Natural killer cell treated with Interleukin-12 subunit alpha and Interleukin-12 subunit beta and Interleukin-15 and Interleukin-18, amount 100 ng/mL, for 72 hours (primary cell): ENCODE measurements at places on chromosomes 5 and 9. TPM values are rescaled to one million over a fixed set of nuclear protein-coding genes. Genes with fewer than 3 reads are reported as not detected.

DNA sequence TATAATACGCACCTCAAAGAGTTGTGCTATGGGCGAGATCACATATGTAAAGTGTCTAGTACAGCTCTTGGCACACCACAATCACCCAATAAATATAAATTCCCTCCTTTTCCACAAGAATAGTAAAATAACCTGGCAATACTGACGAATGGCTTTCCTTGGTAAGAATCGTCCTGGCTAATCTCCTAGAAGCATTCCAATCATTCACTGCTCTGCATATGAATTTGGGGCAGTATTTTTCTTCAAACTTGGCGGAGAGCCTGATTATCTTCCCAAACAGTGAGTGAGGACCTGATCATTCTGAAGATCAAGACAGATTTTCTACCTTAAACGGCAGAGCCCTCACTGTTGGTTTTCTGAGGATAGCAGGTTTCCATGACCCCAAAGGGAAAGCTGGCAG lies 96.0 kb downstream of the TMEM215 start:
- no peak overlapping the region for H3K27ac ChIP-seq
- H3K27me3 ChIP-seq: no peaks in the 10 kb centered on the region
- no peak for DNase-seq
- no peaks in the 10 kb centered on the region for H3K36me3 ChIP-seq

DNA sequence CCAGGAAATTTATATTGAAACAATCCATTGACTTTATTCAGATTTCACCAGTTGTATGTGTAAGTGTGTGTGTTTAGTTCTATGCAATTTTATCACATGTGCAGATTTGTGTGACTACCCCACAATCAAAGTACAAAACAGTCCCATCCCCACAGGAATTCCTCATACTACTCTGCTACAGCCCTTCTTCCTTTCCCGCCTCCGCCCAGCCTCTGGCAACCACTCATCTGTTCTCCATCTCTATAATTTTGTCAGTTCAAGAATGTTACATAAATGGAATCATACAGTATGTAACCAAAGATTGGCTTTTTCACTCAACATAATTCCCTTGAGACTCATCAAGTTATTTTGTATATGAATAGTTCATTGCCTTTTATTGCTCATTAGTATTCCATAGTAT lies 289.1 kb downstream of the GADD45G start:
- H3K27me3 ChIP-seq: peaks cover 36% of the 10 kb centered on the region
- H3K27ac ChIP-seq: no peak overlapping the region
- no peaks in the 10 kb centered on the region for H3K36me3 ChIP-seq
- peaks cover 5% of the 10 kb centered on the region for H3K4me1 ChIP-seq

DNA sequence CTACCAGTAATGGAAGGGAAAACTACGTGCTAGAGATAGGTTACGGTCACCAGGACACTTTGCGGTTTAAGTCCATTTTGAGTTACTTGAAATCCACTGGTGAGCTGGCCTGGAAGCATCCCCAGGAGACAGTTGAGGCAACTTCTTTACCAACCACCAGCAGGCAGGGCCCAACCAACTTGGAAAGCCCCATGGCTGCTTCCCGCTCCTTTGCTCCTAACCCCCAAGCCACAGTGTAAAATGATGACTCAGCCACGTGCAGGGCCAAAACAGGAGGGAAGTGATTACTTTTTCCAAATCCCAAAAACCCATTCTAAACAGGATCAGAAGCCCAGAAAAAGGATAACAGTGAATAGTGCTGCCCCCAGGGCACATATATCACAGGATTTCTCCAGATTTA lies 87.4 kb downstream of the PAX5 start:
- H3K27me3 ChIP-seq: peaks cover 15% of the 10 kb centered on the region
- no peak for DNase-seq
- no peaks in the 10 kb centered on the region for H3K4me1 ChIP-seq
- H3K27ac ChIP-seq: no peak overlapping the region

- no peak overlapping the region for H3K27ac ChIP-seq
- DNase-seq: no peak
Measured at GRCh38 chr9:134367791-134368490, 41.7 kb downstream of the RXRA start.

DNA sequence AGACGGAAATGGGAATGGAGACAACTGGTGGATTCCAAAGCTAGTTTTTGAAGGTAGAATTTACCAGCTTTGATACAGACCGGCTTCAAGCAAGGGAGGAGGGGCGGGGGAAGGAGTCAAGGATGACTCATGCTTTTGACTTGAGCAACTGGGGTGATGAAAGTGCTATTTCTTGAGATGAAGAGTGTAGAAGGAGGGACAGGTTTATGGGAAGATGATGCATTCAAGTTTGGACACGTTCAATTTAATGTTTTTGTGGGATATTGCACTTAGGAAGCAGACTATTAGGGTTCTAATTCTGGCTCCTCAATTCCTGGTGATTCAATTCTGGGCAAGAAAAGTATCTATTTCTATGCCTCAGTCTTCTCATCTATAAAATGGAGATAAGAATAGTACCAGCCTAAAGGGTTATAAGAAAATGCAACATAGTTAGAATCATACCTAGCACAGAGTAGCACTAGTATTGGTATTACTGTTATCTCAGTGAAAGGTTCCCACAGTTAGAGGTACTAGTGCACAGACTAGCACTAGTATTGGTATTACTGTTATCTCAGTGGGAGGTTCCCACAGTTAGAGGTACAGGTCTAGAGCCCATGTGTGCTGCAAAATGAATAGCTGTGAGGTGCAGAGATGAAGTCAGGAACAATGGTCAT lies 4.6 kb downstream of the NIPAL4 start:
- peak overlapping the region; percentile 68 for H3K4me3 ChIP-seq
- peak; percentile 77 for DNase-seq
- peak overlapping the region; percentile 86 for H3K27ac ChIP-seq
- H3K36me3 ChIP-seq: no peaks in the 10 kb centered on the region
- peaks cover 18% of the 10 kb centered on the region for H3K27me3 ChIP-seq

GRCh38 chr5:181059297-181060230 lies 19.5 kb downstream of the BTNL9 start:
- H3K4me1 ChIP-seq: peaks cover 3% of the 10 kb centered on the region
- DNase-seq: no peak
- no peaks in the 10 kb centered on the region for H3K36me3 ChIP-seq
- no peak overlapping the region for H3K4me3 ChIP-seq
- no peak overlapping the region for H3K27ac ChIP-seq
- peaks cover 60% of the 10 kb centered on the region for H3K27me3 ChIP-seq

- no peaks in the 10 kb centered on the region for H3K27me3 ChIP-seq
- peaks cover 9% of the 10 kb centered on the region for H3K36me3 ChIP-seq
- H3K4me1 ChIP-seq: peaks cover 26% of the 10 kb centered on the region
- DNase-seq: no peak
- no peak overlapping the region for H3K27ac ChIP-seq
Measured at GRCh38 chr9:94805051-94805489, 78.6 kb downstream of the AOPEP start.

DNA sequence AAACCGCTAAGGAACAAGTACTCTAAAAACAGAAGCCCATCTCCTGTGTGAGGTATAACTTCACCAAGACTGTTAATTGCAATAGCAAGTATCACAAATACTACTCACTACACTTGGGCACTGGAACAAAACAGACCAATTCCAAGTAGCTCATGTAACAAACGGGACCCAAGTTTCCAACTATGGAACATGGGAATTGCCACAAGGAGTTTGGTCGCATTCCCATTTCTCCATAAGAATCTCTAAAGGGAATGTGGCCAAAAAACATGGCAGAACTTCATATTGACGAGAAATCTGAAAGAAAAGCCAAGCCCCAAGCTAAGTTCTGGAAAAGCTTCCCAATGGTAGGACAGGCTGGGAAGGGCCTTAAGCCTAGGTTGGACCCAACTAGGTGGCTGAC lies 162.5 kb downstream of the MAPKAP1 start:
- no peak overlapping the region for H3K4me3 ChIP-seq
- DNase-seq: no peak
- no peaks in the 10 kb centered on the region for H3K27me3 ChIP-seq

- no peaks in the 10 kb centered on the region for H3K4me1 ChIP-seq
- DNase-seq: no peak
- no peak overlapping the region for H3K4me3 ChIP-seq
- H3K36me3 ChIP-seq: no peaks in the 10 kb centered on the region
Measured at GRCh38 chr9:33791117-33791516, 4.2 kb upstream of the PRSS3 start.

GRCh38 chr5:110439296-110439695 lies 287.2 kb downstream of the TMEM232 start:
- DNase-seq: no peak
- no peaks in the 10 kb centered on the region for H3K4me1 ChIP-seq
- H3K27ac ChIP-seq: no peak overlapping the region
- H3K27me3 ChIP-seq: no peaks in the 10 kb centered on the region
- H3K4me3 ChIP-seq: no peak overlapping the region

GRCh38 chr5:107134931-107135330 lies 535.8 kb downstream of the EFNA5 start:
- H3K4me3 ChIP-seq: no peak overlapping the region
- peaks cover 13% of the 10 kb centered on the region for H3K27me3 ChIP-seq
- H3K36me3 ChIP-seq: peaks cover 8% of the 10 kb centered on the region
- no peaks in the 10 kb centered on the region for H3K4me1 ChIP-seq

GRCh38 chr9:94778013-94778412 lies 51.5 kb downstream of the AOPEP start:
- DNase-seq: no peak
- no peak overlapping the region for H3K27ac ChIP-seq
- H3K27me3 ChIP-seq: no peaks in the 10 kb centered on the region
- H3K36me3 ChIP-seq: peaks cover 5% of the 10 kb centered on the region
- H3K4me3 ChIP-seq: no peak overlapping the region

- H3K36me3 ChIP-seq: peaks cover 17% of the 10 kb centered on the region
- no peaks in the 10 kb centered on the region for H3K27me3 ChIP-seq
- peak overlapping the region; percentile 85 for H3K27ac ChIP-seq
- peak overlapping the region; percentile 81 for H3K4me3 ChIP-seq
- H3K4me1 ChIP-seq: peaks cover 60% of the 10 kb centered on the region
Measured at GRCh38 chr5:154446195-154447088, 645 bp downstream of the SAP30L start.

- no peak overlapping the region for H3K4me3 ChIP-seq
- peaks cover 14% of the 10 kb centered on the region for H3K27me3 ChIP-seq
Measured at GRCh38 chr9:77163884-77164283, 13.4 kb upstream of the VPS13A start.

DNA sequence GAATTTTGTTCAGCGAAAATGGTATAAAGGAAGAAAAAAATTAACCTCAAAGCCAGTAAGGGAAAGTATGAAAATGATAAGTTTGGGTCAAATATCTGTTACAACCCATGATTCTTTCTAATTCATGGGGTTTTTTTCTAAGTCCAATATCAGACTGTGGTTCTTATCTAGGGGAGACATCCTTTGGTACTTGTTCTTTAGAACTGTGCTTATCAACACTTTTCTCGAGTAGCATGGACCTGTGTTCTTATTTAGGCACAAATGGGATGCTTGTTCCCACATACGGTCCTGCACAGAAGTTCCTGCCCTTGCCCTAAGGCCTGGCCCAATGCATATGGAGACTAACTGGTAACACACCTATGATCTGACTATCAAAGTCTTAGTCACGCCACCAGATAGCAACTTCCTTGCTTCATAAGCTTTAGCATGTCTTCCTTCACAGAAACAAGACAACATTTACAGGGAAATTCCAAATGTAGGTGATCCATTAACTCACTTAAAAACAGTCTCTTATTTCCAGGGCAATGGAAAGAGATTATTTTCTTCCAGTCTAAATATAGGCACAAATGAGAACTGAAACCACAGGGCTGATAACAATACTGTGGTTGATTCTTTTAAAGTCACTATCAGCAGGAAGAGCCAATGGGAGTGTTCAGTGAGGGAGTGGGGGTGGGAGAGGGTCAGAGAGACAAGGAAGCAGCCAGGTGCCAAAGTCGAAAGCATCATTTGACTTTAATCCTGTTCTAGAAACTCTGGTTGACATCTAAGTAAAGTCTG lies 268.8 kb upstream of the ANKRD55 start:
- no peak overlapping the region for H3K27ac ChIP-seq
- H3K4me1 ChIP-seq: no peaks in the 10 kb centered on the region
- no peak for DNase-seq
- H3K4me3 ChIP-seq: no peak overlapping the region
- H3K27me3 ChIP-seq: peaks cover 14% of the 10 kb centered on the region

- no peak for DNase-seq
- no peak overlapping the region for H3K27ac ChIP-seq
- no peaks in the 10 kb centered on the region for H3K4me1 ChIP-seq
- no peak overlapping the region for H3K4me3 ChIP-seq
Measured at GRCh38 chr5:66713998-66714397, 117.8 kb downstream of the MAST4 start.

DNA sequence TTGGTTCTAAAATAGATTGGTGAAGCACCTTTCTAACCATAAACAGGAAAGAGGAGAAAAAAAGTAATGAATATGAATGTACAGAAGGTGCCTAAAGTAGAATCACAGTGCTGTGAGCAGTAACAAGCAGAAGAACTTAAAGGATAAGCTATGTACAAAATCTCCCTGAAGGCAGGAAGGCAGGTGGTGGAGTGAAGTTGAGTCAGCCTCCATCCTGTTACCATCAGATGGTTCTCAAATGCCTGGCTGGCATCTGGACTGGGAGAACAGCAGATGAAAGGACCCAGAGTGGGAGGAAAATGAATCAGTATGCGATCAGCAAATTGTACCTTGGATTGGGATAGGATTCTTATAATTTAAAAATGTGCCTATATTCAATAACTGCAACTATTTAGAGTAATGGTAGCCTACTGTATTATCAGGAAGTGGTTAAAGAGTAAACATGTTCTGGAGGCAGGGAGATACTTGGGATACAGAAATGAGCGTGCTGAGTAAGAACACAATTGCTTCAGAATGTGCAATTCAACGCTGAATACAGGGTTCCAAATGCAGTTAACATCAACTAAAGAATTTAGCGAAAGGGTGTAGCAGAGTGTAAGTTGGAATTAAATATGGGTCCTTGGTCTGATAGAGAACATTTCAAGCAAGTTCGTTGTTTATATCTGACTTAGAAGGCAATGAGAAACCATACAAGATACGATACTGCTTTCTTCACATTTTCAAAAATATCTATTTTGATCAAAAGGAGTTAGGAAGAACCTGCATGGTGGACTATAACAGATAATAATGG lies 21.1 kb upstream of the FER start:
- peaks cover 21% of the 10 kb centered on the region for H3K27me3 ChIP-seq
- H3K4me1 ChIP-seq: peaks cover 32% of the 10 kb centered on the region
- DNase-seq: no peak
- peak overlapping the region; percentile 82 for H3K4me3 ChIP-seq
- peak overlapping the region; percentile 86 for H3K27ac ChIP-seq

Gene F12
- total RNA-seq: not detected

Gene OTP
- not detected for total RNA-seq

Gene NR5A1
- total RNA-seq: not detected
